ENCODE measurements at places on chromosomes 1 and 21.

DNA sequence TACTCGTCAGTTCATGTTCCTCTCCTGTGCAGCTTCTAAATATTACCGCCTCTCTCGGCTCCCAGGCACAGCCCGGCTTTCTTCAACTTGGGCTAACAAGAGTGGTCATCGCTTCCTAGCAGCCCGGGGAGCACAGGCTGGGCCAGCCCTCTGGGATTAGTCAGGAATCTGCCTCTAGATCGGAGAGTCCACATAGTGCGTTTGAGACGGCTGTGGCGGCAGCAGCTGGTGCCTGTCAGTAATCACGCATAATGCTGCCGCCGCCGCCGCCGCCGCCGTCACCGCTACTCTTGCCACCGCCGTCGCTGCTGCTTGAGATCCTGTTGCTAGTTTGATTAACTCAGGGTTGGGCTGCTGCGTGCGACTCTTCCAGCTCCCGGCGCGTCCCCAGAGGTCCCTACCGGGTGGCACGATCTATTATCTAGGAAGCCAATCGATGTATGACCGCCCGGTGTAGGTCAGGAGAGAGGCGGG, at the start of gene RXRG:
TSS of gene RXRG (minus strand) at position 230 of the 474 bp plus-strand sequence. CDS start 233 bp downstream, outside the sequence.
- H3K27ac ChIP-seq: no peak within 1 kb of the TSS
- DNase-seq: no peak
- no peaks in the 10 kb centered on the region for H3K36me3 ChIP-seq
- peaks cover 43% of the 10 kb centered on the region for H3K27me3 ChIP-seq
- peaks cover 2% of the 10 kb centered on the region for H3K4me1 ChIP-seq

- peaks cover 3% of the 10 kb centered on the region for H3K4me1 ChIP-seq
- no peak overlapping the region for H3K4me3 ChIP-seq
- peaks cover 13% of the 10 kb centered on the region for H3K27me3 ChIP-seq
- H3K36me3 ChIP-seq: peaks cover 9% of the 10 kb centered on the region
- DNase-seq: no peak
- no peak overlapping the region for H3K27ac ChIP-seq
Measured at GRCh38 chr21:43622796-43623195, 36.5 kb downstream of the HSF2BP start.

- H3K4me3 ChIP-seq: no peak overlapping the region
- no peak for DNase-seq
- no peaks in the 10 kb centered on the region for H3K4me1 ChIP-seq
- H3K27me3 ChIP-seq: peaks cover 13% of the 10 kb centered on the region
- H3K27ac ChIP-seq: no peak overlapping the region
- no peaks in the 10 kb centered on the region for H3K36me3 ChIP-seq
Measured at GRCh38 chr1:7684132-7684531, 87.0 kb upstream of the VAMP3 start.

- DNase-seq: no peak
- peaks cover 1% of the 10 kb centered on the region for H3K4me1 ChIP-seq
- H3K4me3 ChIP-seq: no peak overlapping the region
Measured at GRCh38 chr1:109928591-109929111, 18.0 kb downstream of the CSF1 start.

GRCh38 chr1:227273557-227273956, 44.7 kb downstream of the CDC42BPA start:
- H3K27ac ChIP-seq: no peak overlapping the region
- peak; percentile 42 for DNase-seq
- H3K27me3 ChIP-seq: peaks cover 6% of the 10 kb centered on the region
- H3K4me1 ChIP-seq: no peaks in the 10 kb centered on the region

Measured in activated CD4-positive, alpha-beta T cell treated with anti-CD3 and anti-CD28 coated beads, Interleukin-2, amount 10 ng/mL, durations not matched to agents 7 days and 5 days (primary cell).